Inflammatory macrophage (primary cell): ENCODE measurements at places on chromosomes 12 and 14.

- no peak for DNase-seq
Measured at GRCh38 chr12:81872400-81872799, 113.2 kb upstream of the PPFIA2 start.

DNA sequence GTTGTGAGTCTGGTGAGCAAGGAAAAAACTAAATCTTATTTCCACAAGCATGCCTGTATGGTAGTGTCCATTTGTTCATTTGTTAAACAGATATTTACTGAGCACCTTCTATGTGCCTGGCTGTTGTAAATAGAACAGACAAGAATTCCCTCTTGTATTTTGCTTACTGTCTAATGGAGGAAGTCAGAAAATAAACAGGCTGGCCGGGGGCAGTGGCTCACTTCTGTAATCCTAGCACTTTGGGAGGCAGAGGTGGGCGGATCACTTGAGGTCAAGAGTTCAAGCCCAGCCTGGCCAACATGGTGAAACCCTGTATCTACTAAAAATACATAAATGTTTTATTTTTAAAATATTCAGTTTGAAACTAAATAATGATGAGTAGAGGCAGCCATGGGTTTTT, 79.3 kb downstream of the GTF2A1 start:
- peak; percentile 65 for DNase-seq

DNA sequence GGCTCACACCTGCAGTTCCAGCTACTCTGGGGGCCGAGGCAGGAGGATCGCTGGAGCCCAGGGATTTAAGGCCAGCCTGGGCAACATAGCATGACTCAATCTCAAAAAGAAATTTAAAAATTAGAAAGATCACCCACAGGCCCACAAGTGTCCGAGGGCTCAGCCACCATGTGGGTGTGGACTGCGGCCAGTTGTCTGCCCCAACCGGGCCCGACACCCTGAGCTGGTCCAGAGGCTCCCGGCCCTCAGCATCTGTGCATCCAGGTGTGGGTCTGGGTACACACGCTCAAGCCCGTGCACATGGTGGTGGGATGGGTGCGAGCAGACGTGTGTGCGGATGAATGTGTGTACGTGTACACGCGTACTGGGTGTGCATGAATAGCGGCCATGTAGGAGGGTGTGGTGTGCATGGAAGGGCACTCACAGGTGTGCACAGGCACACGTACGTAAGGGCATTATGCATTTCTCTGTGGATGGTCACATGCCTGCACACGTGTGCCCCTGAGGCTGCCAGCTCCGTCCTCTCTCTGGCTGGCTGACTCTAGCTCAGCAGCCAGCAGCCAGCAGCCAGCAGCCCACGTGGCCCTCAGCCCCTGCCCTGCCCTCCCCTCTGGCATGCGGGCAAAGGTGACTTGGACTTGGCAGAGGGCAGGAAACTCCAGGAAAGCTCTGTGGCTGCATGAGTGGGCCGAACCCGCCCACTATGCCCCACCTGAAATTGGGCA, 23.3 kb upstream of the NUDT14 start:
- DNase-seq, result no peak

- DNase-seq, result no peak
Measured at GRCh38 chr14:99267837-99268781, 3.9 kb downstream of the BCL11B start.

DNA sequence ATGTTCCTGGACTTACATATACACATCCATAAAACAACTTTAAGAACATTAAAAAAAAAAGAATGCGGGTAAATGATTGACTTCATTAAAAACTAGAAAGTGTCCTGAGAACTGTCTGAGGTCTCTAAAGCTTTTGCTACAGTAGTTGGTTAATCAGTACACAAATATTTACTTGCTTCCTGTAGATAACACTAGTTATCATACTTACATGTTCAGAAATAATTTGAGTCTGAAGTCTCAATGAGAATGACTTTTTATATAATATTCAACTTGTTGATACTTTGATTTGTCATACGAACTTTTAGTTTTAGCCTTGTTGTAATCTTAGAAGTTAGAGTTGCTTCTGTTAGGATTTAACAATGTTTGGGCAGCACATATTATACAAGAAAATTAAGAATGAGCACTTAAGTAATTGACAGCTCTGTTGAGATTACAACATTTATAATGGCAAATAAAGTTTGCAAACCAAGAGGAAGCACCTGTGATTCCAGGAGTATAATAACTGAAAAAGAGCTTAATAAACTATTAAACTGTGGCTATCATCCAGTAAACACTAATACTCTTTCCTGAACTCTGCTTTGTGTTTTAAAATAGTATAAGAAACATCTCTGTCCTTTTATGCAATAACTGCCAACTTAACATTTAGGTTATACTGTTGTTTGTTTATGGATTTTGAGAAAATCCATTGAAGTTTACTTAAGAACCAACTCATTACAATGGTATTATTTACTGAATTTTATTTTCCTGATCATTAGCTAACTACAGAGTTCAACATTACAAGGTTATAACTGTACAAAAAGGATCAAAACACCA, 131.7 kb downstream of the MIPOL1 start:
- DNase-seq, result no peak

- DNase-seq, result no peak
Measured at GRCh38 chr14:35758523-35759129, 50.5 kb downstream of the RALGAPA1 start.

GRCh38 chr12:74491374-74491773, 46.3 kb upstream of the ATXN7L3B start:
- no peak for DNase-seq

DNA sequence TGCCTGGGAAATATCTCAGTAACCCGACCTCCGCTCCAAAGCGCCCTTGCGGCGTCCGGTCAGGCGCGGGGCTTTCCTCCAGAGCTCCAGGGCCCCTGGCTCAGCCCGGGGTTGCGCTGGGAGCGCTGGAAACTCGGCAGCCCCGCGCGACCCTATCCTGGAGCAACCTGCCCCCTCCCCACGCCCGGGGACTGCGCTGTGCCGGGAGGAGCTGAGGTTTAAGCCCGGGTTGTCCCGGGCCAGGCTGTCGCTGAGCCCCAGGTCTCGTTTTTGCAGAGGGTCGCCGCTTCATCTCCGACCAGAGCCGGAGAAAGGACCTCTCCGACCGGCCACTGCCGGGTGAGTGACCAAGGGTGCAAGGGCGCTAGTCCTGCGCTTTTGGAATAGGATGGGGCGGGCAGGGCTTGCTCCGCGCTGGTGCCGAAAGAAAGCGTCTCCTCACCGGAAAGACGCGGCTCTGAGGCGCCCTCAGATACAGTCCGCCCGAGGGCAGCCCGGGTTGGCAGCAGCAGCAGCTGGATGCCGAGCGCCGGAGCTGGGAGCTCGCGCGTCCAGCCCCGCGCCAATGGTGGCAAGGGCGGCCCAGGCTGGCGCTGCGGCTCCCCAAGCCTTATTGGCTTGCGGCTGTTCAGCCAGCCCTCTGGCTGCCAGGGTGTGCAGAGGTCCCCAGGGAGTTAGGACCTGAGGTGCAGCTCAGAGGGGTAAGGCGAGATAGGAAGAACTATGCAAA, 1.5 kb downstream of the SPX start:
- DNase-seq, result no peak

DNA sequence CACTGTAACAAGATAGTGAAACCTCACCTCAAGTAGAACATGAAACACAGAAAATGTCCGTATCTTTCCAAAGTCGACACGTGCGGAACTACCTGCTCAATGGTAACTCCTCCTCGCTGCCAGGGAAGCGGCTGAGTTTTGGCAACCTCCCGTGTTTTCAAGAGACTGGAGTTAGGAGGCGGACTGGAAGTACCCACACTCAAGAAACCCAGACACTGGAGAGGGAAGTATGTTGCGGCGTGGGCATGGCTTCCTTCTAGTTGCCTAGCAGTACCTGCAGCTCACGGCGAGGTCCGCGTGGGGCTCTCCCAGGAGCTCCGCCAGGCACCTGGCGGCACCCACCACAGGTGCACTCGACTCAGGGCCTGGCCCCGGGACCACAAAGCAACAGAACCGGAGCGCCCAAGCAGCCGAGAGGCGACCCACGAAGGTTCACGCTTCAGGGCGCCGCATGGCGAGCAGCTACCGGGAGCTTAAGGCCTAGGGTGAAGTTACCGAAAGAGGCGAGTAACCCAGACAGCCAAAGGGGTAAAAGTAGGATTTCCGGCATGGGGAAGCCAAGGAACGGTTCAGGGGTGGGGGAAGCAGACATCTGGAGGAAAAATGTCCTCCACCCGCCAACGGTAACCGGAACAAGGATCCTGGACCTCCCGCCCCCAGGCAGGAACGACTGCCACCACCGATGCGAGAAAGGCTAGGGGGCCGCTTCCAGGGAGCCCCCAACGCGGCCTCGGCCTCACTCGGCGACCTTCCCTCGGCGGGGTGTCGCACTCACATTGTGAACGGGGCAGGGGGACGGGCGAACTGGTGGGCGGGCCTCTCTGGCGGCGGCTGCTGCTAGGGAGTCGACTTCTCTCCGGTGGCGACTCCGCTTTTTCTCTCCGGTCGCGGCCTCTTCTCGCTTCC, 608 bp downstream of the PTGES3 start:
- peak; percentile 88 for DNase-seq

DNA sequence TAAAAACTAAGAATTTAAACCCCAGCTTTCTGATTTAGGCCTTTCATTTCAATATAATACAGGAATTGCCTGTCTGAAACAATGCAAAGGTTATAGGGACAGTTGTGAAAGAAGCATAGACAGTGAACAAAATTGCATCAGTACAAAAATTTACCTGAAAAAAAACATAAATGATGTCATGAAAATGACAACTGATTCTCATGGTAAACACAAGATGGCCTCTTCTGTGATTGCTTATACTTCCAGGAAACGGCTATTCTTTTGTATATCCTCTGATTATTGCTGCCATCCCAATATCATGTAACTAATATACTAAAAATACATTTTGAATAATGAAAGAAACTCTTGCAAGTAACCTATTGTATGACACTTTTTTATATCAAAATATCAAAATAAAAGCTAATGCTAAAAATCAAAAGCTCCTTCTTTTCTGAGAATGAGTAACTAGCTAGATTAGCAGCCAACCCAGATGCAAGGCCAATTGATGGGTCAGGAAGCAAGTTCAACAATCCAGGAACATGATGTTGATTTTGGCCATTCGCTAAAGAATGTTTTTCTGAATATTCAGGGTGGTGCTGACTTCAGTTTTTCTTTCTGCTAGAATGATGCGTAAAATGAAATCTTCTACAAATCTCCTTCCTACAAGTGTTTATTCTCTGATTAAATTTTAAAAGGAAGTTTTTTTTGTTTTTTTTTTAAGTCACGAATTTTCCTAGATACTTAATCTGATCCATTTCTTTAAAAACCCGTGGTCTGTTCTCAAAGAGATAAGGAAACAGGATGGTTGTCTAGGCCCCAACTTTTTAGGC, 83.6 kb downstream of the ALX1 start:
- DNase-seq, result no peak

- peak; percentile 3 for DNase-seq
Measured at GRCh38 chr14:96816281-96816680, 19.1 kb downstream of the VRK1 start.

DNA sequence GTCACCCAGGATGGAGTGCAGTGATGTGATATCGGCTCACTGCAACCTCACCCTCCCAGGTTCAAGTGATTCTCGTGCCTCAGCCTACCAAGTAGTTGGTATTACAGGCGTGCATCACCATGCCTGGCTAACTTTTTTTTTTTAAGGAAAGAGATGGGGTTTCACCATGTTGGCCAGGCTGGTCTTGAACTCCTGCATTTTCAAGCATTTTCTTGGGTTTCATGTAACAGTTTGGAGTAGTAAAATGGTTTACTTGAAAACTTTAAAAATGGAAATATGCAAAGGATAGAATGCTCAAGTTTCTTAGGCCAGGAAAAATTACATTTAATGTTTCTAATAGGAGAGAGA, 63.3 kb downstream of the FOXN3 start:
- no peak for DNase-seq

GRCh38 chr14:19947413-19948090, 16.8 kb downstream of the OR4K1 start:
- no peak for DNase-seq

GRCh38 chr12:57146961-57147944, at the start of gene LRP1-AS:
Gene LRP1-AS, minus strand, starts transcription at chr12:57147619.
- DNase-seq, result no peak

- no peak for DNase-seq
Measured at GRCh38 chr14:74946659-74947281, 8.6 kb downstream of the PGF start.

DNA sequence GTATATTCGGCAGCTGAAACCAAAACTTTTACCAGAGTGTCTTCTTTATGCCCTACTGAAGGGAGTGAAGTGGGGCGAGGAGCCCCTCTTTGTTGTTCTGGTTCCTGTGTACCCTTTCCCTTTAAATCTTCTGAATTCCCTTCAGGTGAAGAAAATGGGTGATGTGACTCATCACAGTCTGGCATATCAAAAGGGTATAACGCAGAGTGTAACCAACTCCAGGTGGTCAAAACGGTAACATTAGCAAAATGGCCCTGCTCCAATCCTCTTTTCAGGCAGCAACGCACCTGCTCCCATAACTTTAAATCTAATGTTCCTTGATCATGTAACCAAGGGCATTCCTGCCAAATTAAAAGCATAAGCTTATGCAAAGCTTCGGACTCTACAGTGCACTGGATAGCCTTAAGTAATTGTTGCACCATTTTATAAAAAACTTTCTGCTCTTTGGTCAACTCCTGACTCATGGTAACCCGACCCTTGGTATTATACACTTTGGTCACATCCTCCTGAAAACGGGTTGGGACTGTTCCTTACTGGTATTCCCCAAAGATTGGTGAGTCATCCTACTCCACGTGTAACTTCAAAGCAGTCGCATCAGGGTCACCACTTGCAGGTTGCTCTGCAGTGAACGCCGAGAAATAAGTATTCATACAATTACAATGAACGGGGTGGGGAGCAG, 83.1 kb downstream of the KCNMB4 start:
- no peak for DNase-seq

DNA sequence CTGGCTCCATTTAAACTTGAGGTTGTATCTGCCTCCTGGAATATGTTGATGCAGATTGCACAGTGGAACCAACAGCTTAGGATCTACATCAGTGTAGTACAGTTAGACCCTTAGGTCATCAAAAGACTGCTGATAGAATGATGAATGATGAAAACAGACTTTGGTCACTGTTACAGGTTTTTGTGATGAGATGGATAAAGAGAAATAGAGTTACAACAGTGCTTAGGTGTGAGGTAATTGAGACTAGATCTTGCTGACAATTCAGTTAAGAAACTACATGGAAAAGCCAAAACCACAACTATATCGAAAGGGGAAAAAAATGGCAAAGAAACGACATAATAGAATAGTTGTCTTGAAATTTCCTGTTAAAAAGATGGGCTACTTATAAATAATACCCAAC, 145.7 kb upstream of the LMNTD1 start:
- DNase-seq, result no peak

DNA sequence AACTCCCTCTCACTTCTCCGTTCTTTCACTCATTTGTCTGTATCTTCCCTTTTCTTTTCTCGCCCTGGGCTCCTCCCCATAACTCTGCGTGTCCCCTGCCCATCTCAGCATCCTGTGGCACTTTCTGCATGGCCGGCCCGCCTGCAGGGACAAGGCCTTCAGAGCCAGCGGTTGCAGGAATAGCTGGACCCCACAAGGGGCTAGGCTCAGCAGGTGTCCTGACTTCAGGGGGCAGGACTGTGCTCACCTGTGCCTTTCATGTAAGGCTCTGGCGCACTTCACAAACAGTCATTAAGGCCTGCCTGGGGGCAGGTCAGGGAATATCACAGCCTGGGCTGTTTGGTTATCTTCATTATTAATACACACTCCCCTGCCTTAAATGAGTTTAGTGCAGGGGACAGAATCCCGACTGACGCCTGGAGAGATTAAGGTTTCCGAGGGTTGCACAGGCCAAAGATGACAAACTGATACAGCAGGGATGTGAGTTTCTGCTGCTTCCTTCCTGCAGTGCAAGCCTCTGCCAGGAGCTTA, 768.8 kb upstream of the TBX3 start:
- no peak for DNase-seq

- no peak for DNase-seq
Measured at GRCh38 chr14:50521912-50522341, 10.4 kb downstream of the MAP4K5 start.
